Chondrocyte (in vitro differentiated cells): ENCODE measurements at places on chromosomes 7 and 10. TPM values are rescaled to one million over a fixed set of nuclear protein-coding genes. Genes with fewer than 3 reads are reported as not detected.
A peak's percentile ranks its signal among the peaks of the same experiment; 100 is the strongest.

Gene HOXA2
- 8.3 to 10.2 TPM in 2 of 3 replicates, not detected in the other for total RNA-seq

GRCh38 chr7:114295522-114295921 is 119.1 kb upstream of the FOXP2 start:
- no peak for DNase-seq

GRCh38 chr10:62806251-62806650 is 1.7 kb downstream of the ADO start:
- DNase-seq = no peak

DNA sequence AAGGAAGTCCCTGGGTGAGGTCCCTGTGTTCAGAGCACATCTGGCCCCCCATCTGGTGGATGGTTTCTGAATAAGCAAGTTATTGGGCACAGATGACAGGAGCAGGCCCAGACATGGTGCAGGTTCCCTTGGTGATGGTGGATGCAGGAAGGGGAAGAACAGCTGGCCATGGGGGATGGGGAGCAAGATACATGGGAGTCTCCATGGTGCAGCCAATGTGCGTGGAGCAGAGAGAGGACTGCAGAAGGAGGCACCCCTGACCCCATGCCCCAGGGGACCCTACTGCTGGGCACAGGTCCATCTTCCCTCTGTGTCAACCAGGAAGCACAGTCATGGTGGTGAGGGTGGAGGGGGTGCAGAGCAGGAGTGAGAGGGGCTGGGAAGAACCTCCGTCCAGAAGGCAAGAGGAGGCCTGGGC is 43.8 kb upstream of the RABGEF1 start:
- DNase-seq = no peak

Gene AGAP5
- 2.9 to 5.2 TPM (median 3.9 TPM) in 3 replicates for total RNA-seq

Gene DENND2A
- 6.5 to 16.3 TPM (median 16.0 TPM) in 3 replicates for total RNA-seq

GRCh38 chr7:34806831-34807230 is 148.8 kb downstream of the NPSR1 start:
- DNase-seq = no peak

Gene RPEL1
- total RNA-seq = not detected in 3 replicates

GRCh38 chr10:14173391-14173705 is 157.4 kb downstream of the FRMD4A start:
- no peak for DNase-seq

Gene GJD4
- not detected in 3 replicates for total RNA-seq

Gene NUPR2
- total RNA-seq = not detected in 3 replicates

DNA sequence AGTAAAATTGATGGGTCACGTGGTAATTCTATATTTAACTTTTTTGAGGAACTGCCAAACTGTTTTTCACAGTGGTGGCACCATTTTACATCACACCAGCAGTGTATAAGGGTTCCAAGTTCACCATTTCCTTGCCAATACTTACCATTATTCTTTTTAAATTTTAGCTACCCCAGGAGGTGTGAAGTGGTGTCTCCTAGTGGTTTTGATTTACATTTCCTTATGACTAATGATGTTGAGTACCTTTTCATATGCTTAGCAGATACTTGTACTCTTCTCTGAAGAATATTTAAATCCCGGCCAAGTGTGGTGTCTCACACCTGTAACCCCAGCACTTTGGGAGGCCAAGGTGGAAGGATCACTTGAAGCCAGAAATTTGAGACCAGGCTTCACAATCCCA is 28.5 kb downstream of the FHIP2A start:
- no peak for DNase-seq

GRCh38 chr7:2993868-2994267 is 49.8 kb downstream of the CARD11 start:
- no peak for DNase-seq

DNA sequence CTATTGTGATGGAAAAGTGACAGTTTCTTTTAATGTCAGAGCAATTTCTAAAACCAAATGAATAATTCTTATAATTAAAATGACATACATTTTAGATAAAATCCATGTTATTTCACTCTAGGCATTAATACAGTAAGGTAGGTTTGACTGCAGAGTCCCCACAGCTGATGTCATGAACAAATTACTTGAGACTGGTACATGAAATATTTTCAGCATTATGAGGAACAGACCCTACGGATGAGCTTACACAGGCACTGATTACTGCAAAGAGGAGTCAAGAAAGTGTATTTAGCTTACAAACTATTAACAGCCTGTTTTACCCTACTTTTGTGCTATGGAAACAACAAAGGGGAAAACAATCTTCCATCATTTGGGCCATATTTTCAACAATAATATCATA is 8.9 kb downstream of the COL1A2 start:
- no peak for DNase-seq

GRCh38 chr7:55336540-55336939 is 28.6 kb upstream of the LANCL2 start:
- DNase-seq = no peak

- DNase-seq = no peak
These were observed 36.7 kb downstream of the NKX2-3 start for GRCh38 chr10:99569253-99569939.

Gene TYW1B
- total RNA-seq = 1.2 to 2.5 TPM (median 1.7 TPM) in 3 replicates

- no peak for DNase-seq
These were observed 22.5 kb upstream of the MMP21 start for GRCh38 chr10:125797994-125798662.

DNA sequence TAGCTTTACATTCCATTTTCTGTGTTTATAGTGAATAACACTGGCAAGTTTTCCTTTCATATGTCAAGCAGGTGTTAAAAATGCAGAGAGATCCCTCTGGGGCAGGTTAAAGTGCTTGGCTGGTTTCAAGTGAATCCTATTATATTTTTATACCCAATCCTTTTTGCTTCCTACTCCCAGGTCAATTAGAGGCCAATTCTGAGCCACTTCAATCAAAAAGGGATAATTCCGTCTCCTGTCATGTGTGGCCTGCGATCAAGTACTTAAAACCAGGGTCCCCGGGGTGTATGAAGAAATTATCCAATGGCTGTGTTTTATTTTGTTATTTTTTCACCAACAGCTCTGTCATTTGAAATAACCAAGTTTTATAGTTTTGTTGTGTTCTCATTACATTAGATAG is 313.2 kb downstream of the PRPF18 start:
- DNase-seq = no peak

DNA sequence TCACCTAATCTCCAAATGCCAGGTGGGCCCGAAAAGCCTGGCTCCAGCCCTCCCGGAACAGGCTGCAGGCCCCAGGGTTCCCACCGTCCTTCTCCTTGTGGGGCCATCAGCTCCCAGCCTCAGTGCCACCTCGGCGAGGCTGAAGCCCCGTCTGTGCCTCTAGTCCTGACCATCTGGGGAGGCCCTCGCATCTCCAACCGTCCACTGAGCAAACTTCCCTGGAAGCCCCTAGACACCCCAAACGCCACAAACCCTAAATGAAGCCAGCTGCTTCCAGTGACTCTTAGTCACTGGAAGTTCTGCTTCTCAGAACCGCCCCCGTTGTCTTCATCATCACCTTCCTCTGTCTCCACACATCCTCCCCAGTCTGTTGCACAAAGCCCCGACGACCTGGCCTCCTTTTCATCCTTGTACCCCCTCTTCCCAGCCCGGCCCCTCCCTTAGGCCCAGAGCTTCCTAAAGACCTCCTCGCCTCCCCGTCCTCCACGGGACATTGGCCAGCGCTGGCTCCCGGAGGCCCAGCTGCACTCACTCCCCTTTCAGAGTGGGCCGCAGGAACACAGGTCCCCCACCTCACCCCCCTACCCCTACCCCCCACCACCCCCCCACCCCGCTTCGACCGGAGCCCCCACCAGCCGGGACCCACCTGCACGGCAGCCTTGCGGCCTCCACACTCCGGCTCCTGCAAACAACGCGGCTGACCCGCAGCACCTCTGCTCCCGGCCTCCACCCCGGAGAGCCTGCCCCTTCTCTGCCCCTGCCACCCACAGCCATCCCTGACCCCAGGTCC is 1.1 kb upstream of the DIP2C start:
- DNase-seq = peak; percentile 86

Gene ABCC2
- total RNA-seq = 0.57 to 0.69 TPM (median 0.63 TPM) in 3 replicates
